Kasumi-1 (cell line): ENCODE measurements at places on chromosomes 6 and 20.

- DNase-seq = peak; percentile 87
These were observed 22.7 kb upstream of the CTAGE9 start for GRCh38 chr6:131733376-131734016.

DNA sequence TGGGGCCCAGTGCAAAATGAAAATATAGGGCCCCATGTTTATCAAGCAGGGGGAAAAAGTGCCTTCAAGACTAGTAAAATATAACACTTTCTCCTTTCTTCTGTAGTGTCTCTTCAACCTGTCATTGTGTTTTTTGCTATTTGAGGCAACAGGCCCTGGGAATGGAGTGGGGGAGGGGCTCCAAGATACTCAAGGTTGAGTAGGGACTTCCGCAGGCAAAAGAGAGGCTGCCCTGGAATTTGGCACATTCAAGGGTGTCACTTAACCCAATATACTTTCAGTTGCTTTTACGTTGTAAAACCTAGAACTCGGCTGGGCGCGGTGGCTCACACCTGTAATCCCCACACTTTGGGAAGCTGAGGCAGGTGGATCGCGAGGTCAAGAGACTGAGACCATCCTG lies 154.9 kb downstream of the ALDH8A1 start:
- DNase-seq = no peak

GRCh38 chr6:106527979-106528378 lies 101.3 kb downstream of the RTN4IP1 start:
- no peak for DNase-seq

GRCh38 chr20:35290186-35290886 lies 1.9 kb downstream of the FAM83C start:
- DNase-seq = no peak

GRCh38 chr6:116685437-116685993 lies 4.5 kb downstream of the KPNA5 start:
- no peak for DNase-seq

DNA sequence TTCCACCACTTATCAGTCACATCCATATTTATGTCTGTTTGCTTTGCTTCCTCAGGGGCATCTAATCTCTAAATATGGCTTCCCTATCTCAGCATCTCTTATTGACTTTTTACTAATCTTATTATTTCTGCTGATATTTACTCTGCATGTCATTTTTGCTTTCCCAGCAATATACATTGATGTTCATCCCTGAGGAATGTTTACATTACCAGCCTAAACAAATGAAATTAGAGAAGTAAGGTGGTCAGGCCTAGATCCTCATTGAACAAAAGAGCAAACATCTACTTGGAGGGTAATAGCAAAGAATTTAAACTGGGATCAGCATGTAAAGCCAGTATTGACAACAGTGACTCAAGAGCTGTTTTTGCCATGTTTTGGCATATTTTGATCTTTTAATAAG lies 546.4 kb downstream of the MMUT start:
- no peak for DNase-seq

DNA sequence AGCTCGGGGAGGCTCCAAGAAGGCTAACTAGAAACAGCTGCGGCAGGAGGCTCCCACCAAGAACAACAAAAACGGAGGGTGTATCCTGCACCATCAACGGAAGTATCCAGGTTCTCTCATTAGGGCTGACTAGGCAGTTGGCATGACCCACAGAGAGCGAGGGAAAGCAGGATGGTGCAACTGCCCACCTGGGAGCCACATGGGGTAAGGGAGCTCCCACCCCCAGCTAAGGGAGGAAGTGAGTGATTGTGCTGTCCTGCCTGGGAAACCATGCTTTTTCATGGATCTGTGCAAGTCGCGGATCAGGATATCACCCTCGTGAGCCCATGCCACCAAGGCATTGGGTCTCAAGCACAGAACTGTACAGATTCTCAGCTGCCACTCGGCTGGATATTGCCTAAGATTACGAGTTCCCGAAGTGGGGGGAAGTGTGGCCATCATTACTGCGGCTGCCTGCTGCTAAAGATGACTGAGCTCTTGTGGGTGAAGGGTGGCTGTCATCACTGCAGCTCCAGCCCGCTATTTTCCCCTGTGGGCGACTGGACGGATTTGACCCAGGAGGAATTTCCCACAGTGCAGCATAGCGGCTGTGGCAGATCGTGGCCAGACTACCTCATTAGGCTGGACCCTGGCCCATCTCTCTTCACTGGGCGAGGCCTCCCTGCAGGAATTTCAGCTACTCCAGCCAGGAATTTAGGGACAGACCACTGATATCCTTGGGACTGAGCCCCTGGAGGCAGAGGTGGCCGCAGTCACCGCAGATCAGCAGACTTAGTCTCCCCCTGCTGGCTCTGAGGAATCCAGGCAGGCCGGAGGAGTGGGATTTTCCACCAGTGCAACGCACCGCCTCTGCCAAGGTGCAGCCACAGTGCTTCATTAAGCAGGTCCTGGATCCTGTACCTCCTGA lies 515.7 kb downstream of the FRK start:
- no peak for DNase-seq

DNA sequence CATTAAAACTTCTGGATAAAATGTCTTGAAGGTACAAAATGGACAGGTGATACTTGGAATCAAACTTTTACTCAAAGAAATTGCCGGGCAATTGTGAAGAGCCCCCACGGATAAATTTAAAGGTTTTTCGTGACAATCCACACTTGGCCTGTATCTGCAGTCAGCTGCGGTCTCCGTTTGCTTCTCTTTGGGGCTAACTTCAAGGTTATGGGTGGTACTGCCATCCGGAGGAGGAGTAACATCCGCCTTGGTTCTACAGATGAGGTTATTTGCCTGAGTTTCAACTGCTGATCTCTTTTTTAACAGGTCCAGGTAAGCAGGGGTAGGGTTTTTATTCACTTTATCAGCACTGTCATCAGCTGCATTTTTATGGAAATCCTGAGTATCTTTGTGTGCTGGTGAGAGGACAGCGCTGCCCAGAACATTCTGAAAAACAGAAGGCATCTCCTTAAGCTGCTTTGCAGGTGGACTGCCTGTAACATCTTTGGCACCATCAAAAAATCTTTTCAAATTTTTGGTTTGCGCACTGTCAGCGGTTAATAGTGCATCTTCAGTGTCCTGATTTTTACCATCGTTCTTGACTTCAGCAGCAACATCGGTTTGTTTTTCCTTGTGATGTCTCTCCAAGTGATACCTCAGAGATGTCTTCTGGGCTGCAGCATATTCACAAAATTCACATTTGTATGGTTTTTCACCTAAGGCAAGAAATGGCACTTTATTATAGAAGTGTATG lies 16.9 kb downstream of the ZNF217 start:
- DNase-seq = no peak

- DNase-seq = no peak
These were observed 20.5 kb downstream of the CLVS2 start for GRCh38 chr6:123016431-123017103.

GRCh38 chr6:77620278-77620882 lies 32.5 kb upstream of the MEI4 start:
- DNase-seq = peak; percentile 45

DNA sequence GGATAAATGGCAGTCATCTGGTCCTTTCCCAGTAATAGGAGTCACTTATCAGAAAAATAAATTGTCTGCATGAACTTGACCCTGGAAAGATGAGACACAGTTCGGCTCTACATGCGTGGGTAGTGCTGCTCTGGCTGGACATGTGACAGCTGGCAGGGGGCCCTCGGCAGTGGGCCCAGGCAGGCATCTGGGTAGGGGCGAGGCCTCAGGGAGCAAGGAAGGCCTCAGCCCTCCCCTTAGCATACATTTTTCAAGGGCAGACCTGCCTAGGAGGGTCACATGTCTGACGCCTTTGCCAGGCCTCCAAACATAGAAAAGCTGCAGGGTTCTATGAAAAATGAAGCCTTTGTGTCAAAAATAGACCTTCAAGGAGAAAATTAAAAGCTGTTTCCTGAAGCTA lies 12.8 kb upstream of the ILRUN start:
- no peak for DNase-seq

DNA sequence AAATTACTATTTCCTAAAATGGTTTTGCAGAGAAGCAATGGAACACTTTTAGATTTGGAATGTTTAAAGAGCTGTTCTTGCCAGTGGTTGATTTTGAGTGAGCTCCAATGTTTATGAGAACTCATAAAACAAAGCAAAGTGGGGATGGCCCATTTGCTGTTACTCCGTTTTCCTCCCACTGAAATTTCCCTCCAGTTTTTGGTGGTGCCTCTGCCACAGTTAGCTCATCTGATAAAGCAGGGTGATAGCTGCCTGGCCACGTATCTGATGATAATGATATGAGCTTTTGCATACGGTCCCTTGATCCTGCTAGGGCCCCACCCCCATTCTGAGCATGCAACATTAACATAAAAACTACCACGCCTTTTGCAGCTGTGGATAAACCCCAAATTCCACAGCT lies 10.4 kb downstream of the CD83 start:
- DNase-seq = no peak

DNA sequence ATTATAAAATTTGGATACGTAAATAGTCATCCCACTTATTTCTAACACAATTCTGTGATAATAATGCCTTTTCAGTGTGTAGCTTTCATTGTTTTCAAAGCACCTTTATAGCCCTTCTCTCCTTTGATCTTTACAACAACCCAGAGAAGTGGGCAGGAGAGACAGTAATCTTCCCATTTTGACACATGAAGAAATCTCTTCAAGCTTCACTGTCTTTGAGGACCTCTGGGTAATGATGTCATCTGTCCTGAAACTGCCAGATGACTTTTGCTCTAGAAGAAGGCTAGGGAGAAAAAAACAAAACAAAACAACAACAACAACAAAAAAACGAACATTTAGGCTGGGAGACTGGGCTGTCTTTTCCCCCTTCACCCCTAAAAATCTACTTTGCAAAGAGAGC lies 203.0 kb downstream of the KCNQ5 start:
- no peak for DNase-seq

GRCh38 chr6:2986722-2987221 lies 12.9 kb upstream of the NQO2 start:
- DNase-seq = no peak

DNA sequence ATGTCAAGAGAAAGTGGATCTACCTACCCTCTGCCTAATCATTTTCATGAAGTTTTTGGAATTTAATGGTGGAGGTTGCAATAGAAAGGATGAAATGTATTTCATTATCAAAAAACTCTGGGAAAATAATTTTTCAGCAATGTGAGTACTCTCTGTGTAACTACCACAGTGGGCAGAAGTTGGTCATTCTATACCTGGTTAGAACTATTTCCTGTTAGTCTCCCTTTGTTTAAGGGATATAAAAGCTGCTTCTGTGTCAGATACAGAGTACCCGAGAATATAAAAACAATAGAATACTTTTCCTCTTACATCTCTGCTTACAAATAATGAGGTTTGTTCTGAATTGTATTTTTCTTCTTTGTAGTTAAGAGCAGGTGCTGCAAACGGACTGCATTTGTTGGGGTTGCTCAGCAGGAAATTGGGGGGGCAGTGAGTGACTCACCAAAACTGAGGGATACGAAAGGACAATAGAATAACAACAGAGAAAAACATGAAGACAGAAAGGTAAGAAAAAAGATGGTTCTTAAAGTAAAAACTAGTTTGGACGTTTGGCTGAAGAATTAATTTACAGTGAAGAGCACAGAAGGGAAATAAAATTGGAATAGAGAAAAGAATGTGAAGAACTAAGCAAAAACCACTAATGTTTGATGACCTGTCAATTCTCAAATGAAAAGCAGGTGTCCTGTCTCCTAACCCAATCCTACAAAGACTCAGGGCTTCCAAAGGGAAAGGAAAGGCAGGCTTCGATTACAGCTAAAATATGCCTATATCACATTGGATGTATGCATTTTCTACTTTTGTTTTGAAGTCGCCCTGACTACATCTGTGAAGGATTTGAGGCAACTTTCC lies 703.1 kb downstream of the RFPL4B start:
- no peak for DNase-seq

DNA sequence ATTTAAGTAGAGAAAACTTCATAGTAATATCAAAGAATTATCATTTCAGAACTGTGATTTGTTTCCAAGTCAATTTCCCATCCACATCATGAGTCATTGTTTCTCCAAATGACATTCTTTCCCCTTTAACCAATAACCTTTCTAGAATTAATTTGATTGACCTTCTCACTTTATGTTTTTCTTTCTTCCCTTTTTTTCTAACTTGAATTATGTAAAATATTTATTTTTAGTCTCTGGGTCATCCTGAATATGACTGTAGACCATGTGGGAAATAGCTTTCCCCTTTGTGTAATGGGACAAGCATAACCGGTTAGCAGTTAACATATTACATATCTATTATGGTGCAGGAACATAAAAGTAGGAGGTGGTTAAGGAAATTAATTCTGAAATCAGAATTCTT lies 291.1 kb downstream of the GJA1 start:
- DNase-seq = no peak

DNA sequence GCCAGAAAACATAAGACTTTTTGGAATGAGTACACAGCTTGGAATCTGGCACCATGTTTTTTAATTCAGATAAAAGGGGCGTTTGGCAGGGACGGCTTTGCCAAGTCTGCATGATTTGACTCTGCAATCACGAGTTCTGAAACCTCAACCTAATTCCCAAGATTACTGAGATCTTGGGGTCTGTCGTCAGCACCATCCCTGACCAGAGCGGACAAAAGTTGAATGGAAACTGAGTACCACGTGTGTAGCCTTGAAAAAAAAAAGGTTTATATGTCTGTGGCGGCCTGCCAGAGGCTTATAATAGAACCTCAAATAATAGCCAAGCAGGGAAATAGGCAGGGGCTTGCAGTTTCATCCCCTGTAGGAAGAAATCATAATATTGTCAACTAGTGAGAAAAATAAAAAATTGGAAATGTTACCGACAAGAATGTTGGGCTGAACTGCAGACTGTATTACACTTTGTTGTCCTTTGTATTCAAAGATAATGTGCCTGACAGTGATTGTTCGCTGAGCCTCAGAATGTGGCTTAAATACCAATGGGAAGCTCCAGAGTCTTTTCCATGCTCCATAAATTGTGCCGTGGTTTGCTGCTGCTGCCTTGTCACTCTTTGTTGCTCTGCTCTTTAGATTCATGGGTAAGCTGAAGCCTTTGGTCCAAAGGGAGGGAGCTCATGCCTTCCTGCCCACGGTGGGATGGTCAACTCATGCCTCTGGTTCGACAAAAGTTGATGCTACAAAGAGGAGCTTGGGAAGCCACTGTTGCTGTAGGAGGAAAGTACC lies 118.8 kb upstream of the ARID1B start:
- DNase-seq = no peak

GRCh38 chr6:128848212-128848935 lies 34.6 kb upstream of the LAMA2 start:
- DNase-seq = no peak

GRCh38 chr6:39048481-39049399 lies at the start of gene GLP1R:
TSS of gene GLP1R (plus strand) at chr6:39048781. CDS start at chr6:39048841, 60 bp downstream.
- no peak for DNase-seq
